ENCODE measurements at places on chromosomes 11 and 22. TPM values are rescaled to one million over a fixed set of nuclear protein-coding genes. Genes with fewer than 3 reads are reported as not detected.

DNA sequence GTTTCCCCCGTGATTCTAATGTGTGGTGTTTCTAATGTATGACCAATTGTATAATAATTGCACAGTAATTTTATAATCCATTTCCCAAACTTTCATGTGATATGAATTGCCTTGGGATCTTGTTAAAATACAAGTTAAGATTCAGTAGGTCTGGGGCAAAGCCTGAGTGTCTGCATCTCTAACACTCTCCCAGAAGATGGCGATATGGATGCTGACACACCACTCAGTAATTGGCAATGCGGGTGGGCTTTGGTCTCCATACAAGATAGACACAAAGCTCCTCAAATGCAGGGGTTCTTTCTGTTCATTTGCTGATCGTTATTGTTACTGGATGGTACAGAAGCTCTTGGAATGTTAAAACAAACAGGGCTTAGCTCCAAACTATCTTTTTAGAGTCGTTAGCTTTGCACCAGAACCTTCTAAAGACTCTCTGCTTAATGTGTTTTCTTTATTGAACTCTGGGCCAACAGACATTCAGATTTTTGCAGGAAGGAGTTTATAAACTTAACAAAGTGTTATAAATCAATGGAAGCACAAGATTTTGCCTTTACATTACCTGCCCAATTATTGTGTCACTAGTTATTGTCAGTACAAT, 45.4 kb upstream of the ANO3 start:
- DNase-seq = peak; percentile 37

GRCh38 chr22:32617271-32617670, 142.7 kb downstream of the FBXO7 start:
- DNase-seq = peak; percentile 74

- DNase-seq = no peak
Observed at GRCh38 chr22:19655399-19655798, 58.9 kb upstream of the SEPTIN5 start.

GRCh38 chr11:40328890-40329614, 1130.4 kb downstream of the LRRC4C start:
- peak; percentile 100 for DNase-seq

DNA sequence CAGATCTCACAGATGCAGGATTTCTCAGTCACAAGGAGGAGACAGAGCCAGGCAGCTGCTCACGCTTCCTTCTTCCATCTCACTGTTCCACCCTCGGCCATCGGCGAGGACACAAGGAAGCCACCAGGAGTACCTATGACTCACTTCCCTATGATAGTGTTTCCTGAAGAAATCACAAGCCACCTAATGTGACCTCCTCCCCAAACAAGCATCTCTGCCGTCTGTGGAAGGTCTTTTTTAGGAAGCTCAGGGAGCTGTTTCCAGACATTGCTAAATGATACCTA, 672.7 kb downstream of the TBC1D22A start:
- no peak for DNase-seq

Gene APOA5
- total RNA-seq = not detected

- DNase-seq = peak; percentile 98
Observed at GRCh38 chr11:128582496-128583366, 4.6 kb downstream of the ETS1 start.

GRCh38 chr11:94787801-94788200, 19.6 kb downstream of the AMOTL1 start:
- no peak for DNase-seq

Gene MRGPRX4
- total RNA-seq = under 0.01 TPM

DNA sequence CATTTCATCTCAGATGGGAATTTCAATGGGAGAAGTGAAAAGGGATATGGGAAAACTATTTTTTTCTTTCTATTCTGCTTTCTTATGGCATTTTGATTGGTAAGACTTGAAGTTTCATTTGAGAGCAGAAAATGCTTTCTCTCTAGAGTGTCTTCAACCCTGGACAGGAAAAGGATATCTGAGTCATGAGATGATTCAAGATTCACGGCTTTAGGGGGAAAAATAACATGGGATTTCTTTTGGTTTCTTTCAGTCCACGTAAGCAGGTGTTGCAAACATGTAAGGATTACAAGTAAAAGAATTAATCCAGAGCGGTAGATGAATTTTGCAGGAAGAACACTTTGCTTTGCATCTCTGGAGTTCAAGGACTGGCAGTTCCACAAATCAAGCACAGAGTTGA, 1001.0 kb upstream of the TENM4 start:
- DNase-seq = peak; percentile 5
